ENCODE measurements at places on chromosomes 13 and 19. TPM values are rescaled to one million over a fixed set of nuclear protein-coding genes. Genes with fewer than 3 reads are reported as not detected.

- DNase-seq, result no peak
These were observed 6.0 kb downstream of the ZNF559 start for GRCh38 chr19:9329999-9330398.

- no peak for DNase-seq
These were observed 211.2 kb downstream of the UQCRFS1 start for GRCh38 chr19:29001597-29002245.

ZNF227 gene
- 15.8 TPM for total RNA-seq

ICAM5 gene
- 3.9 TPM for total RNA-seq

FOXA3 gene
- total RNA-seq, result not detected

DNA sequence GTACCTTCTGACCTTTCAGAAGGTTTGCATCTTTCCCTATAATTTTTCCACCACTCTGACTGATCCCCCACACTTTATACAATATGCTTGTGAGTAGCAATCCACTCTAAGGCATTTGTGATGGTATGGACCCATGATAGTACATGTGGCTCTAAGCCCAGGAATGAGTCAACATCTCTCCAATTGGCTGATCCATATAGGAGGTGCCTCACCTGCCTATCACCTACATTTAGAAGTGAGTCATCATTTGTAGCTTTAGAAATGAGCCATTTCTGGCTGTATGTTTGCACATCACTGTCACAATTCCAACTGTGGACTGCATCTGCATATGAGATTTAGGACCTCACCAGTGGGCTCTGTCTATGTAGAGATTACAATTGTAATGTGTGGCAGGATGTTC lies 133.1 kb upstream of the ZNF91 start:
- DNase-seq, result peak; percentile 55

DNA sequence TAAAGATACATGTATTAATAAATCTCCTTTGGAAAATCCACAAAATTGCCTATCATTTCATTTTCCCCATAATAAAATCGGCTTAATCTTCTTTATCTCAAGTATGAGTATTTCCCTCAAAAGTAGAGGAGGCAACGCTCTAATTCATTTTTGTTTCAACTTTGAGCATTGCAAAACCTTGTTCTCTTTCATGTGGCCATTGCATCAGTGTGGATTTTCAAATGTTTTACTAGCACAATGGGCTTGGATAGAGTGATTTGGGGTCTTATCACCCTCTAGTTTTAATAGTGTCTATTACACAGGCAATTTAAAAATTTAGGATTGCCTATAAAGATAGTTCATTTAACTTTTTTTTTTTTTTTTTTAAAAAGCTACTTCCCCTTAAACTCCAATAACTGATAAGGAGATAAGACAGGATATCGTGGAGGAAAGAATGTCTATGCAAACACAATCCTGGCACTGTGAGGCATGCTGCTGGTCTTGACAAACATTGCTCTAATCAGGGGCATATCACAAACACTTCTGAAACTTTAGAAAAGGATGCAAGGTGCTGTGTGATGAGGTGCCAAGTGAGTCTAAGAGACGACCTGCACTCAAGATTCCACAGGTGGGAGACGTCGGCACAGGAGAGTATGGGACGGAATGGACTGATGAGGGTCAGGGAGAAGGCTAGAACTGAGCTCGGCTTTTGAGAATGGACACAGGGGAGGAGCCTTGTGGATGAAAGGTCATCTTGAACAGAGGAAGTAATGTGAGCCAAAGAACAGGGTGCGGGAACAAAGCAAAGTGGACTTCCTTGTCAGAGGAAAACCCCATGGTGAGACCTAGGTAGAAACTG lies 199.7 kb downstream of the IRS2 start:
- DNase-seq, result no peak

DNA sequence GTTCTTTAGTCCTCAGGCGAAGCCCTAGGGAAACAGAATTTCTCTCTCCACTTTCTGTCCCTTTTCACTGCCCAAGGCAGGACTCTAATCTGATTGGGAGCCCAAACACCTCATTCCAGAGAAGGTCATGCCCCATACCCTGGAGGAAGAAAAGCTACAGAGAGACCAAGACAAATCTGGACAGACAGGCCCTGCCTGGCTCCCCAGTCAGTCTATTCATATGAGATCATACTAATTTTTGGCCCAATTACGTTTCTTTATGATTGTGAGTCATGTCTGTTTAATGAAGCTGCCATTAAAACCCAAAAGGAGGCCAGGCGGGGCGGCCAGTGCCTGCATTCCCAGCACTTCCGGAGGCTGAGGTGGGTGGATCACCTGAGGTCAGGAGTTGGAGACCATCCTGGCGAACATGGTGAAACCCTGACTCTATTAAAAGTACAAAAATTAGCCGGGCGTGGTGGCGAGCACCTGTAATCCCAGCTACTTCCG lies 3.3 kb upstream of the AP3D1 start:
- peak; percentile 80 for DNase-seq

DNA sequence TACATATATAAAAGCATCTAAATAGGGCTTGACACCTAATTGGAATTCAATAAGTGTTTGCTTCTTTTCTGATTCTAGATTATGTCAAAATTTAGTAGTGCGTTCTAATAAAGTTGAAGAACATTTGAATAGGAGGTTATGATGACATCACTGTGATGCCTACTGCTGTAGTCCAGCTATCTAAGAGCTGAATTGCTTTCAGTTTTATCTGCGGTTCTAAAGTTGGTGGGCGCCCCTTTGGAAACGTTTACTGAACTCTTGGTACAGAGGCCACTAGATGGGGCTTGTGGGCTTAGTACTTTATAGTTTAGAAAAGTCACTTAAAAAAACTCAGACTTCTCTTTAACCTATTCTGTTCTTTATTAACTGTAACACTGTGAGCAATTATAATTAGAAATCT lies 776.9 kb downstream of the GPC5 start:
- DNase-seq, result no peak

GRCh38 chr13:112032186-112032993 lies 34.6 kb upstream of the SOX1 start:
- DNase-seq, result peak; percentile 49

- DNase-seq, result no peak
These were observed 437.2 kb downstream of the LIG4 start for GRCh38 chr13:107778094-107778493.

GRCh38 chr19:27966390-27966816 lies 1246.5 kb downstream of the UQCRFS1 start:
- peak; percentile 7 for DNase-seq

TSSK6 gene
- 4.9 TPM for total RNA-seq

GRCh38 chr13:88153353-88153752 lies 482.2 kb downstream of the SLITRK5 start:
- DNase-seq, result no peak

KLK10 gene
- 28.0 TPM for total RNA-seq

ZNF865 gene
- total RNA-seq, result 0.53 TPM

GRCh38 chr13:33283195-33283911 lies 2.2 kb downstream of the STARD13 start:
- DNase-seq, result no peak

GRCh38 chr19:40193587-40193849 lies 2.3 kb downstream of the MAP3K10 start:
- DNase-seq, result no peak

TICAM1 gene
- 2.3 TPM for total RNA-seq

- no peak for DNase-seq
These were observed 24.1 kb upstream of the PTPRS start for GRCh38 chr19:5364674-5365073.

- DNase-seq, result peak; percentile 27
These were observed 56.1 kb downstream of the KCNRG start for GRCh38 chr13:50071379-50071778.

ZNF610 gene
- 1.4 TPM for total RNA-seq

GRCh38 chr13:102333320-102334198 lies 68.3 kb downstream of the FGF14 start:
- DNase-seq, result no peak

GRCh38 chr19:3653865-3654513 lies 27.4 kb upstream of the CACTIN start:
- DNase-seq, result no peak

GRCh38 chr13:106533943-106534638 lies 1.4 kb downstream of the EFNB2 start:
- peak; percentile 33 for DNase-seq

DNA sequence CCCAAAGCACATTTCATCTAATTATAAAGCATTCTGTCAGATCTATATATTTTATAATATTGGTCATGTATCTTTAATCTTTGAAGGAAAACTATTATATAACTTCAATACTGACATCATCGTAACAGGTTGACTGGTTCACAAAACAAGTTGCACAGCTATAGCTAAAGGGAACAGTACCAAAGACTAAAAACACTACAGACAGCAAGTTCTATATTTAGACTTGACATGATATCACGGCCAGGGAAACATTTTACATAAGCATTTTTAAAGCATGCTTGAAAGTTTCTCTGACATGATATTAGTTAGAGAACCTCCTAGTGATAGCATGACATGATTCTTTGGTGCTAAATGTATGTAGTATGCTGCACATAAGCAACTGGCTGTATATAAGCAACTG lies 182.5 kb downstream of the NDFIP2 start:
- DNase-seq, result no peak

SOX1 gene
- total RNA-seq, result not detected

GRCh38 chr13:37241786-37242185 lies 136.3 kb upstream of the CSNK1A1L start:
- no peak for DNase-seq

- DNase-seq, result no peak
These were observed 473 bp upstream of the SCN1B start for GRCh38 chr19:35029737-35030256.

DNA sequence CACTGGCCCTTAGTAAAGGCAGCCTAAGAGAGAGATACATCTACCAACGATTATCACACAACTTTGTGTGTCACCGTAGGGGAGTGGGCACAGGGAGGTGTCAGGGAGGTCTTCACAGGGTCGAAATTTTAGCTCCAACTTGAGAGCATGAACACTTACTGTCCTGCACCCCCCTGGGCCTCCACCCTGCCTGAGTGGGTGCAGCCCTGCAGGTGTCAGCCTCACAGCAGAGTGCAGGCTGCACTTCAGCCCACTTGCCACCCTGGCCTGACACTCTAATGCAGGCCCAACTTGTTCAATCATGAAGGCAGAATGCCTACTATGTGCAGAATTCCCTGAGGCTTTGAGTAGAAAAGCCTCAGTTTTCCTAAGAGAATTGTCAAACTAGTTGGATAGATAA lies 4.0 kb upstream of the SMAD9 start:
- DNase-seq, result no peak

PPM1N gene
- 1.6 TPM for total RNA-seq

- DNase-seq, result no peak
These were observed 9.7 kb upstream of the ATP1A3 start for GRCh38 chr19:42003506-42004294.

PRTN3 gene
- total RNA-seq, result not detected

- no peak for DNase-seq
These were observed 16.6 kb upstream of the RCBTB1 start for GRCh38 chr13:49602005-49602404.

GRCh38 chr13:80149736-80150135 lies 191.2 kb downstream of the SPRY2 start:
- DNase-seq, result no peak

GAPDHS gene
- not detected for total RNA-seq

DNA sequence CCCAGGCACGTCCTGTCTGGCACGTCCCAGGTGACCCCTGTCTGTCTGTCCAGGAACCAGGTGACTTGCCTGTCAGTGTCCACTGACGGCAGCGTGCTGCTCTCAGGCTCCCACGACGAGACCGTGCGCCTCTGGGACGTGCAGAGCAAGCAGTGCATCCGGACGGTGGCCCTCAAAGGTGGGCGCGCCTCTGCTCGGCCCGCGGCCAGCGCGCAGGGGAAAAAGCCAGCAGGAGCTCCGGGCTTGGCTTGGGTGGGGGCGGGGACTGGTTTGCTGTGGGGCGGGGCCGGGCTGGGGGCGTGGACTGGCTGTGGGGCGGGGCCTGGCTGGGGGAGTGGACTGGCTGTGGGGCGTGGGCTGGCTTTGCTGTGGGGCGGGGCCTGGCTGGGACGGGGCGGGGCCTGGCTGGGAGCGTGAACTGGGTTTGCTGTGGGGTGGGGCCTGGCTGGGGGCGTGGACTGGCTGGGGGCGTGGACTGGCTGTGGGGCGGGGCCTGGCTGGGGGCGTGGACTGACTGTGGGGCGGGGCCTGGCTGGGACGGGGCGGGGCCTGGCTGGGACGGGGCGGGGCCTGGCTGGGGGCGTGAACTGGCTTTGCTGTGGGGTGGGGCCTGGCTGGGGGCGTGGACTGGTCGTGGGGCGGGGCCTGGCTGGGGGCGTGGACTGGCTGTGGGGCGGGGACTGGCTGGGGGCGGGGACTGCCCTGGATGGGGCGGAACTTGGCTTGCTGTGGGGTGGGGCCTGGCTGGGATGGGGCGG lies 7.2 kb downstream of the WDR18 start:
- DNase-seq, result no peak

DNA sequence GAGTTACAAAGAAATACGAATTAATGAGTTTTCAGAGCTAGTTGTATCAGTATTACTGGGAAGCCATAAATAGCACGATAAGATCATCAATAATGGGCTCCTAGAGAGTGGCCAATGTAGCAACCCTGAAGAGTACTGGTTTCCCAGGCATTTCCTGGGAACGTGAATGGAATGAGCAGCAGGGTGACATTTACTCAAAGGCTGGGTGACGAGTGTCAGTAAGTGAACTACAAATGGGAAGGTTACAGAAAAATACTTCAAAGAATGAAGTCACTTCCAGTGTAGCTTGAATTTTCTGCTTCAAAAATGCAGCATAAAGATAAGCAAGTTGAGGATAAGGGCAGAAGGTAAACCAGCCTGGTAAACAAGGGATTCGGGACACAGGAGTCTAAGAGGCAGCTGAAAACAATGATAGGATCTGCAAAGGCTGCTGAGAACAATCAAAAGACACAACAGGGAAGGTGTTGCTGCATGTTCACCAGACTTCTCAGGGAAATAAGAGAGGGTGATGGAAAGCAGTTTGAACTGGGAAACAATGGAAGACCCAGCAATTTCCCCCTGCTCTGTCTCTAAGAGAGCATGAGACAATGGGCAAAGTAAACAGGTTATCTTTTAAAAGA lies 48.6 kb upstream of the POSTN start:
- DNase-seq, result no peak

CABP5 gene
- total RNA-seq, result not detected

SYCN gene
- total RNA-seq, result not detected

- DNase-seq, result no peak
These were observed 89.5 kb upstream of the SPATA13 start for GRCh38 chr13:24071016-24071415.

GRCh38 chr19:3186891-3187661 lies 1.3 kb downstream of the NCLN start:
- DNase-seq, result no peak

DNA sequence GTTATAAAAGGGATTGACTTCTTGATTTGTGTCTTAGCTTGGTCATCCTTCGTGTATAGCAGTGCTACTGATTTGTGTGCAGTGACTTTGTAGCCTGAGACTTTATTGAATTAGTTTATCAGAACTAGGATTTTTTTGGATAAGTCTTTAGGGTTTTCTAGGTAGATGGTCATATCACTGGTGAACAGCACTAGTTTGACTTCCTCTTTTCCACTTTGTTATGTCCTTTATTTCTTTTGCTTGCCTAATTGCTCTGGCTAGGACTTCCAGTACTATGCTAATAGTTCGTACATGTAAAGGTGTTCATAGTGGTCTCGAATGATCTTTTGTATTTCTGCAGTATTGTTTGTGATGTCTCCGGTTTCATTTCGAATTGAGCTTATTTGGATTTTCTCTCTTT lies 145.4 kb downstream of the DNAJC3 start:
- DNase-seq, result no peak
